Omental fat pad (tissue), 4 donors: ENCODE measurements at places on chromosomes 2 and 18. TPM values are rescaled to one million over a fixed set of nuclear protein-coding genes. Genes with fewer than 3 reads are reported as not detected.
A peak's percentile ranks its signal among the peaks of the same experiment; 100 is the strongest.

The IL36G gene
- not detected for total RNA-seq

The RAX gene
- not detected for total RNA-seq

The CNGA3 gene
- total RNA-seq, result 0.47 TPM

The GNLY gene
- 3.2 TPM for total RNA-seq

The PJVK gene
- 2.2 TPM for total RNA-seq

The RGPD5 gene
- 37.2 TPM for total RNA-seq

The TUBB8B gene
- not detected for total RNA-seq

The NT5DC4 gene
- total RNA-seq, result not detected

The PRKAG3 gene
- total RNA-seq, result not detected

The MYO7B gene
- total RNA-seq, result 0.46 TPM

The CIB4 gene
- total RNA-seq, result not detected

The SERPINB10 gene
- not detected for total RNA-seq

The NEB gene
- 1.2 TPM for total RNA-seq

The SSB gene
- 85.2 TPM for total RNA-seq

DNA sequence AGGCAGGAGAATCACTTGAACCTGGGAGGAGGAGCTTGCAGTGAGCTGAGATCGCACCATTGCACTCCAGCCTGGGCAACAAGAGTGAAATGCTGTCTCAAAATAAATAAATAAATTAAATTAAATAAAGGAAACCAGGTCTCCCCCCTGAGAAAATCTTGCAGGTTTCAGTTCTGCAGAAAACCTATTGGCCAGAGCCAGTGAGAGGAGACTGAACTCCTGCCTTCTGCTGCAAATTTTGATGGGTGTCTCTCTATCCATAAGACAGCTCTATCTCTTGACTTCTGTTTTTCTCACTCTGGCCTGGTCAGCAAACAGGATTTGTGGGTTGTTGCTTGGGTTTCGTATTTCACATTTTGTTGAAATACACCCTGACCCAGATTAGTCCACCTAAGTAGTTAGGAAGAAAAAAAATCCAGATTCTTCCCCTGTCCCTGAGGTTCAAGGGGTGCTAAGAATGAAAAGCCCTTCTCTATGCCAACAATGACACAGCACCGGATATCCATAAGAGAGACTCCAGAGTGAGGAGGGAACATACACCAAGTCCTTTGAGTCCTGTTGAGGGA is 86.7 kb upstream of the MAP4K4 start:
- no peak for DNase-seq

GRCh38 chr2:23414106-23414505 is 29.1 kb downstream of the KLHL29 start:
- DNase-seq, result no peak

DNA sequence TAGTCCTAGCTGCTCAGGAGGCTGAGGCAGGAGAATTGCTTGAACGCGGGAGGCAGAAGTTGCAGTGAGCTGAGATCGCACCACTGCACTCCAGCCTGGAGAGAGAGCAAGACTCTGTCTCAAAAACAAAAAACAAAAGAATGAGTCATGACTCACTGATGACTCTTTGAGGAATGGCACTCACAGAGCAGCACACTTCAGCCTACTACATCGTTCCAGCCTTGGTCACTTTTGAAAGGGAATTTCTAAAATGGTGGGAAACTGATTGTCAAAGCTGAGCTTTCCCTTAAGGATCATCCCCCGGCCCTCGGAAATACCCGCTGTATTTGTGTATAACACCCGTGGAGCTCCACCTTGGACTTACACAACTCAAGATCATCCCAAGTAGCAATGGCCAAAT is 217.3 kb upstream of the HS6ST1 start:
- no peak for DNase-seq

GRCh38 chr2:222336442-222336841 is 37.6 kb upstream of the PAX3 start:
- DNase-seq, result no peak

- no peak for DNase-seq
These were observed 471.8 kb upstream of the CWC22 start for GRCh38 chr2:180478883-180479282.

DNA sequence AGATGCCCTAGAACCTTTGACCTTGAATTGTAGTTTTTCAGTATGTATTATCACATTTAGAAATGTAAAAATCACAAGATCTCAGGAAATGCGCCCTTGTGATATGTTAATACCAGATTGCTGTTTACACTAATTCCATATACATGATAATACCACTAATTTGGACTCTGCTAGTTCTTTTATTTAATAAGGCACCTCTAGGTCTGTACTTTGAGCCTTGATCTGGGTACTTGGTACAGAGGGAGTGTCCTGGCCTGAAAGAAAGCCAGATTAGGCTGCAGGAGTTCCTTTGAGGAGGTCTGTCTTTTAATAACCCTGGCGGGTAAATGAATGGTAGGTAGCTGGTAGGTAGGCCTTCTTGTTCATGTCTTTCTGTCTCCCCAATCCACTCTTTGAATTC is 26.3 kb downstream of the PLEKHA3 start:
- DNase-seq, result no peak

- DNase-seq, result no peak
These were observed 8.2 kb downstream of the IGFBP5 start for GRCh38 chr2:216687111-216687510.

- DNase-seq, result no peak
These were observed 1.7 kb upstream of the GATA6 start for GRCh38 chr18:22167471-22168241.

DNA sequence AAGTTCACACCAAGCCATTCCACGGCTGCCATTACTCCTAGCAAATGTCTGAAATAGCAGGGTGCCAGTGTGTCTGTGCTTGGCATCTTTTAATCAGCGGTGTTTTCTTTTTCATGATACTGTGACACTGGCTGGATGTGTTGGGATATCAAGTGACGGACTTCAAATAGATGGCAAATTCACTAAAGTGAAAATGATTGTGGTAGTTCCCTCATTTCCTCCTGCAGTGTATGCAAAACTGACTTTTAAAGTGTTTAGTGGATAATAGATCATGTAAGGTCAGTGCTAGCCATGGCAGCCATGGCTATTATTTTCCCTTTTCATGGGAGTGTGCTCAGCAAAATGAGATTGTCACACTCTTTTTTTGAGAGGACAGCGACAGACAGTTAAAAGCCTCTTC is 261.5 kb upstream of the SIX3 start:
- DNase-seq, result no peak

- no peak for DNase-seq
These were observed 396.8 kb upstream of the ID2 start for GRCh38 chr2:8285081-8285480.

- DNase-seq, result no peak
These were observed 17.3 kb upstream of the ABI2 start for GRCh38 chr2:203310688-203311436.

GRCh38 chr18:63907664-63908063 is at the start of gene SERPINB10:
SERPINB10 (plus strand) TSS chr18:63907958; CDS start chr18:63915511, 7,553 bp downstream.
- no peak for DNase-seq

DNA sequence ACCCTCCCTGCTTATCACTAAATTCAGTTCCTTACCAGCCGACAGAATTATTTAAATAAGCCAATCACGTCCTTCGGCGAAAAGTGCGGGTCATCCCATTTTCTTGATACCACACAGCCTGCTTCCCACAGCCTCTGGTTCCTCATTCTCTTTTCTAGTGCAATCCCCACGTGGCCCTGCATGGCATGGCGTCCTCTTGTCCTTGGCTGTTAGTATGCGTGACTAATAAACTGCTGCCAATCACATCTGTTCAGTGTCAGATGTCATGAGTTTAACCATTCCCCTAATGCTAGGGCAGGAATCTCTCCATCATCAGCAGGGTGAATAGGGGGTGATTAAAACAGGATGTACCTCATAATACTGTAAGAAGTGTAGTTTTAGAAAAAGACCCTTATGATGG is 62.8 kb upstream of the TSPYL6 start:
- DNase-seq, result no peak

GRCh38 chr2:199847181-199847864 is 3.7 kb downstream of the FTCDNL1 start:
- DNase-seq, result no peak

DNA sequence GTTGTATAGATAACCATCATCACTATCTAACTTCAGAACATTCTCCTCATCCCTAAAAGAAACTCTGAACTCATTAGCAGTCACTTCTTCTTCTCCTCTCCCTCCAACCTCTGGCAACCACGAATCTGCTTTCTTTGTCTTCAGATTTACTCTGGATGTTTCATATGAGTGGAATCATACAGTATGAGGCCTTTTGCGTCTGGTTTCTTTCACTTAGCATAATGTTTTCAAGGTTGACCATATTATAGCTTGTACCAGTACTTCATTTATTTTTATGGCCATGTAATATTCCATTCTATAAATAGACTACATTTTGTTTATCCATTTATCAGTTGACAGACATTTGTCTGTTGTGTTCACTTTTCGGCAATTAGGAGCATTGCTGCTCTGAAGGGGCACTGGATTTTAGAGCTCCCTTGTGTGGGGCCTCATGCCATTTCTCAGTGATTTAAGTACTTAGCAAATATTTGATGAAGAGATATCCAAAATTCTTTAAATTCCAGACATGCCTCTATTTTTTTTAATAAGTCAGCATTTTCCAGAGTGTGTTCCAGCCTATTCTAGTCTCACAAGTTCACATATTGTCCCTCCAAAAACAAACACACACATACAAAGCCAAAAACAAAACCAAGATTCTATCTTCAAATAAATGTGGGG is 22.5 kb upstream of the MAP3K20 start:
- DNase-seq, result no peak

DNA sequence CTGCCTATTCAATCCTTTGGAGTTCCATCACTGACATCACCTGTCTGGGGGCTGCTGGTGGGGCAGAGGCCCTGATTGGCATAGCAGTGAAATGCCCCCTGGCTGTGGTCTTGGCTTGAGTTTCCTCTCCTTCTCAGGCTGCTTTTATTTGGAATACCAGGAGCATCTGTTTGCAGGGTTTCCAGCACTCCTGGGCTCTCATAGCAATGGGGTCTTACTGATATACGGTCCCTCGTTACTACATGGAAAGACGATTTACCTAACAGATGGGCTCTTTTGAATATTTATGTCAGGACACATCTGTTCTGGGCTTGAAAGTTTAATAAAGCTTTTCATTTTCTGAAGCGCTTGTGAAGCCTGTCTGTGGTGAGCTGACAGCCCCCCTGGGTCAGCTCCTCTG is 230.3 kb downstream of the SLC4A3 start:
- no peak for DNase-seq

GRCh38 chr2:238701341-238702206 is 146.3 kb upstream of the TWIST2 start:
- peak; percentile 17 for DNase-seq

- DNase-seq, result no peak
These were observed 212.9 kb upstream of the APCDD1 start for GRCh38 chr18:10241579-10241978.

DNA sequence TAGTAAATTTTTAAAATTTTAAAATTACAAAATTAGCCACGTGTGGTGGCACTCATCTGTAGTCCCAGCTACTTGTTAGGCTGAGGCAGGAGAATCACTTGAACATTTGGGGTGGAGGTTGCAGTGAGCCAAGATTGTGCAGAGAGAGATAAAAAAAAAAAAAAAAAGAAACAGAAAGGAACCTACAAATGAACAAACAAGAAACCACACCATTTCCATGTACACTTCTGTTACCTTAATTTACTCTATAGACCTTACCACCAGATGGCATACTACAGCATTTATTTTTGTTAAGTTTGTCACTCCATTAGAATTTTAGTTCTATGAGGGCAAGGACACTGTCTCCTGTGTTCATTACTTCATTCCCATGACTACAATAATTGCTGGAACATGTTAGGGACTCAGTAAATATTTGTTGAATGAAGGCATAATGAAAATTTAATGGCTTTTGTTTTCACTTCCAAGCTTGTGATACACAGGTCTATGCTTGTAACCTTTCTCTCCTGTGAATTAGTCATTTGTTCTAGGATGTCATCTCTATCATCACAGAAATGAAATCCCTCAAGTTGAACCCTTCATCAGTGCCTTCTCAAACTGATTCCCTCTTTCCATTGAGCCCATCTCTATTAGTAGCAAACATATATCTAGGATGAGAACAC is 76.0 kb downstream of the ARHGAP15 start:
- DNase-seq, result no peak

DNA sequence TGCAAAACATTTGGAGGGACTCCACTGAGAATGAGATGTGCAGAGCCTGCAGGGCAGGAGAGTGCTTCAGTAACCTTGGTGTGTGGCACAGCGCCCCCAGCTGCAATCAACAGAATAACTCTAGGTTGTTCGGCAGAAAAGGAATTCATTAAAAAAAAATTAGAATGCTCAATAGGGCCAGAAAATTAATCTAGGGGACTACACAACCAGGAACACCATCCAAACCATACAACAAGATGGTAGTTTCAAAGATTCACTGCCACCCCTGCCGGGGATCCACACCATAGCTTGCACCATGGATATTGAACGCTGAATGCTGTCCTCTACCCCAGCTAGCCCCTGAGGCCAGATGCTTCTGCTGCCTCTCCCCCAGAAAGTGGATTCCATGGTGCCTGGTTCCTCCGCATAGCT is 50.1 kb downstream of the THUMPD2 start:
- DNase-seq, result no peak

- DNase-seq, result no peak
These were observed 84.1 kb upstream of the SLC8A1 start for GRCh38 chr2:40535972-40536371.

GRCh38 chr2:199148076-199148845 is 309.5 kb downstream of the SATB2 start:
- no peak for DNase-seq

DNA sequence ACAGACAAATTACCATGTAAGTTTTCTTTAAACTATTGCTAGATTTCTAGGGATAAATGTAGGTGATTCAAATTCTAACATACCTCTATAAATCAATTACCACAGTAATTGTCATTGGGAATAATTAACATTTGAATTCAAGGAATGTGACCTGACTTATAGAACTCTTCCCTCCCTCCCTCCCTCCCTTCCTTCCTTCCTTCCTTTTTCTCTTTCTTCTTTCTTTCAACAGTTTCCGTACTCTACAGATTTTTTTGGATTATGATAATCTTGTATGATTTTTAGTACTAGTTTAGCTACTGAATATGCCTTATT is 18.2 kb upstream of the FTCDNL1 start:
- DNase-seq, result no peak

DNA sequence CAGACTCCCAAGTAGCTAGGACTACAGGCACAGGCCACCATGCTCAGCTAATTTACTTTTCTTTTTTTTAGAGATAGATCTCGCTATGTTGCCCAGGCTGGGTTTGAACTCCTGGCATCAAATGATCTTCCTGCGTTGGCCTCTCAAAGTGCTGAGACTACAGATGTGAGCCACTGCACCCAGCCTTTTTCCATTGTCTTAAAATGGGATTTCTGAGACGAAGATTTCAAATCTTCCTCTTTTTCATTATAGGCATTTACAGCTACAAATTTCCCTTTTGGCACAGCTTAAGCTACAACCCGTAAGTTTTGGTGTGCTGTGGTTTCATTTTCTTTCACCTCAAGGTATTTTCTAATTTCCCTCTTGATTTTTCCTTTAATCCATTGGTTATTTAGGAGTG is 8.6 kb downstream of the GNLY start:
- no peak for DNase-seq

GRCh38 chr2:43557196-43557595 is 38.6 kb downstream of the THADA start:
- DNase-seq, result no peak
